ENCODE measurements at places on chromosomes 16 and 17. TPM values are rescaled to one million over a fixed set of nuclear protein-coding genes. Genes with fewer than 3 reads are reported as not detected.

- peak; percentile 39 for DNase-seq
Observed at GRCh38 chr16:80614908-80615671, 74.3 kb downstream of the DYNLRB2 start.

DNA sequence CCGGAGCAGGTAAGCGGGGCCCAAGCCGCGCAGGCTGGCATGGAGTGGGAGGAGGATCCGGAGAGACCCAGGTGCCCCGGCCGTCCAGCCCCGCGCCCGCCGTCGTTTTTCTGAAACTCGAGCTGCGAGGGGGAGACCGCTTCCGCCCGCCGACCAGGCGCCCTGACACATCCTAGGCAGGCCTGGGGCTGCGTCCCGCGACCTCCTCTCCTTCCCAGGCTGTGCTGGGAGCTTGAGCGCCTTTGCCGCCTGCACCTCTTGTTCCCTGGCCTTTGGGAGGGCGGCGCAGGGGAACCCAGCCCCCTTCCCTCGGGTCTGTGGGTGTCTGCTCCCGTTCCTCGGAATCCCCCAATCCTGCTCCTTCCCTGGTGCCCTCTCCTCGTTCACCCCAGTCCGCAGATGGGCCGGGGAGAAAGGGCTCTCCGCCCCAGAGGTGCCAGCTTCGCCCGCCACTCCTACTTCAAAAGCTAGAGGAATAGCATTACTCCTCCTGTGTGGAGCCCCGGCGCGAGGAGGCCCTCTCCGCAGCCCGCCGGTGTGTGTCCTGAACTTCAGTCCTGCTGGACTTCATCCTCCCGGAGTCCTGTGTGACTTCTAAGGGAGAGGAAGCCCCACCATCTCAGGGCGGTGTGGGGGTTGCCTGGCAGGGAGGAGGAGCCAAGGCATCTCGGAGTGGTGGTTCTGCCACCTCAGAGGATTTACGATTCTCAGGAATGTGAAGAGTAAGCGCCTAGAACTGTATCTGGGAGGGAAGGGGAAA lies 1.0 kb downstream of the NHERF1 start:
- peak; percentile 56 for DNase-seq

- DNase-seq: no peak
Observed at GRCh38 chr17:17172990-17173389, 33.1 kb downstream of the PLD6 start.

DNA sequence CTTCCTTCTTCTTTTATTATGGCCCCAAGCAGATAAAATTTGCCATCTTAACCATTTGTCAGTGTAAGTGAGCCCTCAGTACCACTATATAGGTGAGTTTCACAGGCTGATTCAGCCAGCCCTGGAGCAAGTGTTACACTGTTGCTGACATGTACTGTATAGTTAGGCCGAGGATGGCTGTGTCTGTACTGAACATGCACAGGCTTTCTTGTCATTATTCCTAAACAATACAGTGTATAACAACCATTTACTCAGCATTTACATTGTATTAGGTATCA lies 53.7 kb downstream of the AMFR start:
- no peak for DNase-seq

- no peak for DNase-seq
Observed at GRCh38 chr16:89152831-89153700, 18.5 kb upstream of the CDH15 start.

Gene PRAC1
- total RNA-seq: not detected

Gene KRT27
- total RNA-seq: not detected

Gene CNTNAP4
- total RNA-seq: not detected

Gene CD300H
- total RNA-seq: not detected

DNA sequence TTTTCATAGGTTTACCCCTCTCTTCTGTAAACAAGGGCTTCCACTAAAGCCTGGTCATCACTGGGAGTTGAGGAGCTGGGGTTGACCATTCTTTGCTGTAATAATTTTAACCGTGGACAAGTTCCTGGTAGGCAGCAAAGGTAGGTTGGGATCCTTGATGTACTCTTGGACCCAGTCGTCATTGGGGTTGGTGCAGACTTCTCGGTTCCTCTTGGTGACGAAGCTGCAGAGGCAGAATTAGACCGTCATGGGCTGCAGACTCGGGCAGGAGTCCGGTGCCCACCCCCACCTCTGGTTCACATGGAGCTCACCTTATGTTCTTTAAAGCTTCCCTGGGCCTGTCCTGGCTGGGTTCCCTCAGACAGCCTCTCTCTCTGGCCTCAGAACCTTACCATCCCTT lies 3.8 kb downstream of the CCL16 start:
- DNase-seq: no peak

DNA sequence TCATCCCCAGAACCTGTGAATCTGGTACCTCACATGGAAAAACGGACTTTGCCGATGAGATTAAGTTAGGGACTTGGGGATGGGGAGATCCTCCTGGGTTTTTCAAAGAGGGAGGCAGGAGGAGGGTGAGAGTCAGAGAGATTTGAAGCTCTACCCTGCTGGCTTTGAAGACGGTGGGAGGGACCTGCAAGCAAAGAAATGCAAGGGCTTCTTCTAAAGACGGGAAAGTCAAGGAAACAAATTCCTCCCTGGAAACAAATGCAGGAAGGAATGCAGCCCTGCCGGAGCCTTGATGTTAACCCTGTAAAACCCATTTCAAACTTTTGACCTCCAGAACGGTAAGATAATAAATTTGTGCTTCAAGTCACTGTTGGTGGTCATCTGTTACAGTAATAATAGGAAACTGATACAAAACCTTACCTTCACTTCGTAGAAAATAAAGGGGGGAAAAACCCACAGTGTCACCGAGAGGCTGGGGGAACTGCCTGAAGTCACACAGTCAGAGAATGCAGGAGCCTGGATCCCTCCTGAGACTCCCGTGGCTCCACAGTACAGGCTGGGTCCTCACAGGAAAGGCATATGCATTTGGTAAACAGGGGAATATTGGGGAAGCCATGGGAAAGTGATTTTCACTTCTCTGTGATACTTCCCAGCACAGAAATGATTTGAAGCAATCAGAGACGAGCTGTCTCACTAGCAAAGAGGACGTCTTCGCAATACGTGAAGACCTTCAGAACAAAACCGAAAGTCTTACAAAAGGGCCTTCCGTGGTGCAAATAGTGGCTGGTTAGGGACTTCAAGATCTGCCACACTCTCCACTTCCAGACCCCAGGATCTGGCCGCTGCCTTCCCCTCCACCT lies 58.9 kb upstream of the CLEC3A start:
- no peak for DNase-seq

- peak; percentile 2 for DNase-seq
Observed at GRCh38 chr16:2296661-2297505, 29.0 kb upstream of the RNPS1 start.

Gene MSLN
- 13.5 TPM for total RNA-seq

GRCh38 chr16:68444056-68444657 lies 4.2 kb downstream of the SMPD3 start:
- peak; percentile 32 for DNase-seq

- no peak for DNase-seq
Observed at GRCh38 chr17:56793531-56793930, 40.2 kb downstream of the C17orf67 start.
